ENCODE measurements at places on chromosomes 5 and 9. TPM values are rescaled to one million over a fixed set of nuclear protein-coding genes. Genes with fewer than 3 reads are reported as not detected.

NUTM2F gene
- not detected for total RNA-seq

- H3K27me3 ChIP-seq: peaks cover 4% of the 10 kb centered on the region
- DNase-seq: no peak
- no peaks in the 10 kb centered on the region for H3K4me1 ChIP-seq
- no peak overlapping the region for H3K4me3 ChIP-seq
- no peaks in the 10 kb centered on the region for H3K36me3 ChIP-seq
- no peak overlapping the region for H3K27ac ChIP-seq
Measured at GRCh38 chr5:170846416-170846815, 15.4 kb upstream of the RANBP17 start.

- peaks cover 4% of the 10 kb centered on the region for H3K4me1 ChIP-seq
- no peak overlapping the region for H3K4me3 ChIP-seq
- H3K36me3 ChIP-seq: peaks cover 50% of the 10 kb centered on the region
- H3K27ac ChIP-seq: no peak overlapping the region
Measured at GRCh38 chr9:2109069-2109650, 94.0 kb downstream of the SMARCA2 start.

DNA sequence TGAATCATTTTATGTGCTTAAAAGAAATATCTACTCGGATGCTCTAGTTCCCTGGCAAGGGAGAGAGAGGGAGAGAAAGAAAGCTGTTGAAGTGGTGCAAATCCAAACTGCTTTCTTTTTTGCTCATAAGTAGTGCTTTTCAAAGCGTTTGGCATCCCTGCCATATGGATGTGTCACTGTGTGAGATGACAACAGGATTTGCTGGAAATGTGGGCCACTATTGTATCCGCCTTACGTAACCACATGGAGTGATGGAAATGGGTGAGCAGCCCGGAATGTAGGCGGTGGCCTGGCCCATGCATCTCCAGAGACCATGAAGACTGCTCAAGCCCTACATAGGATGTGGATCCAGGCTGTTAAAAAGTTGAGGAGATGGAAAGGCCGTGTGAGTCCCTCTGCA lies 30.8 kb downstream of the TJP2 start:
- H3K4me1 ChIP-seq: peaks cover 19% of the 10 kb centered on the region
- H3K27me3 ChIP-seq: peaks cover 3% of the 10 kb centered on the region
- no peak for DNase-seq
- no peak overlapping the region for H3K27ac ChIP-seq
- H3K36me3 ChIP-seq: no peaks in the 10 kb centered on the region

Measured in activated T-helper 1 cell treated with anti-CD3 and anti-CD28 coated beads, Interleukin-12 subunit alpha, Interleukin-12 subunit beta, Interleukin-2, Interleukin-4 antibody, amounts not matched to agents 30 ng/mL and 10 ng/mL and 1 ng/mL, durations not matched to agents 14 hours and 24 hours and 36 hours (primary cell).